ENCODE measurements at places on chromosomes 12 and 14. TPM values are rescaled to one million over a fixed set of nuclear protein-coding genes. Genes with fewer than 3 reads are reported as not detected.

RGS6 gene
- total RNA-seq = 1.4 TPM

GSC gene
- not detected for total RNA-seq

MYRFL gene
- not detected for total RNA-seq

RND1 gene
- 1.1 TPM for total RNA-seq

SIX6 gene
- total RNA-seq = not detected

ACSS3 gene
- not detected for total RNA-seq

SUSD6 gene
- total RNA-seq = 45.0 TPM

SYNDIG1L gene
- total RNA-seq = not detected

SARNP gene
- 87.5 TPM for total RNA-seq

ITFG2 gene
- 43.5 TPM for total RNA-seq

KLHL33 gene
- total RNA-seq = 0.15 TPM

- no peak for DNase-seq
Observed at GRCh38 chr12:48336564-48336963, 14.2 kb downstream of the ZNF641 start.

DNA sequence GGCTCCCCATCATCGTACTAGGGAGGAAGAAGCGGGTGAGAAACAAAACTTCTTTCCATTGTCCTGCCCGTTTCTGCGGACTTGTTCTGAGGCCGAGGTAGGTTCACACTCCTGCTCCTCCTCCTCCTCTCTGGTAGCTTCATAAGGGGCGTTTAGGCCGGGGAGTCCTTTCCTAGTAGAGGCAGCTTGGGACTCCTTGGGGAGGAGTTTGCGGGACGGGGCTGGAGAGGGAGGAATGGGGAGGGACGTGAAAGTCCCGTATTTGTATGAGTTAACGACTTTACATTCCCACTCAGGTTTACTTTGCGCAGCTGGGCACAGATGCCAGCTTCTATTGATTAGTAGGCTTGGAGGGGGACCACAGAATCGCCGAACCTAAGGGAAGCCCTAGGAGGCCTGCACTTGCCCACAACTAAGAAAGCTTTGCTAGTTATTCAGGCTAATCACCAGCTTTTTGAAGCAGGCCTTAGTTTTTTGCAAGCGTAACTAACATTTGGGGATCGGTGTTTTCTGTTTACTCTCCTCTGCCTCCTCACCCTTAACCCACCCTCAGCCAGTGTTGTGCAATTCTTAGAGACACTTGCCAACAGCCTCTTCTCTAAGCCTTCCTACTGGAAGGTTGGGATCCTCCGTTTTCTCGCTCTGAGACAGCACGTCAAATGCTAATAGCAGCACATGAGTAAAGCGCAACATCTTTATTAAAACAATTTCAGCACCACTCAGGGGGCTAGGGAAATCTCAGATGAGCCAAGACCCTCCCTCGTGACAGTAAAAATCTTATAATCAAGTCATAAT lies 499 bp downstream of the RNASE4 start:
- DNase-seq = peak; percentile 9

DNA sequence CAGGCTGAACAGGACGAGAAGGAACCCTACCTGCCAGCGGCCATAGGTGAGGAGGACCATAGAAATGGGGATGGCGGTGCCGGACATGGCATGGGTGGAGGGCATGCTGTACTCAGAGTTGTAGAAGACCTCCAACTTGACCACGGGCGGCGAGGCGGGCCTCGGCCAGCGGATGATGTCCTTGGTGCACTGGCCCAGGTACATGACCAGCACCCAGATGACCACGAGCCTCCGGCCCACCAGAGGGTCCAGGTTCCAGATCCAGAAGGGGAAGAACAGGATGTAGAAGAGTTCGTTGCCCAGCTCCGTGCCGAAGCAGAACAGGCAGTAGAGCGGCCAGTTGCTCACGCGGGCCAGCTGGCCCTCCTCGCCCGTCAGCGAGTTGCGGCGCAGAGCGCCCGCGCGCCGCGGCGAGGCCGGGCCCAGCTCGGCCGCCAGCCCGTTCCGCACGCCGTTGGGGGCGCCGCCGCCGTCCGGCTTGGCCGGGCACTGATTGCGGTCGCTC lies 582 bp downstream of the SGPP1 start:
- DNase-seq = peak; percentile 17

GRCh38 chr14:58829594-58829993 lies 191.8 kb downstream of the DACT1 start:
- DNase-seq = no peak

DNA sequence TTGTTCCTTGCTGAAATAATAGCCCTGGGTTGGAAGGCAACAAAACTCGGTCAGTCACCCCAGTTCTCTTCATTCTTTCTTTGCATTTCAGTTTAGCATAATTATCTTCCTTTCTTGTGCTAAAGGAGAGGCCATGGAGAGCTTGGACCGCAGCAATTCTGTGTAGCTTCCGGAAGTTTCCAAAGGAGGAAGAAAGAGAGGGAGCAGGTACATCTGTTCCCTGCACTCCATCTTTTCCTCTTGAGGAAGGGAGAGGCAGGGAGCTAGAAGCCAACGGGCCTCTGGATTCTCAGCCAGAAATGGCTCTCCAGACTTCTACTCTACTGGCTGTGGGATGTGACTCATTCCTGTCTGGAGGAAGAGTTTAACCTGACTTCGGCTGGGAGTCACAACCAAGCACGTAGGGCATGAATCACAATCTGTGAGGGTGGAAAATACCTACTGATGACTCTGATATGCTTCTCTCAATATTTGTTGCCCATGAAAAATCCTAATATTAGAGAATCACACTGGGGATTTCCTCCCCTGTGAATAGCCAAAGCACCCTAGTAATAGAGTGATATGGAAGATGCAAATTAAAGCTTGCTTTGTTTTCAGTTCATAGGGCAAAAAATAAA lies 17.0 kb downstream of the ANO6 start:
- no peak for DNase-seq

DNA sequence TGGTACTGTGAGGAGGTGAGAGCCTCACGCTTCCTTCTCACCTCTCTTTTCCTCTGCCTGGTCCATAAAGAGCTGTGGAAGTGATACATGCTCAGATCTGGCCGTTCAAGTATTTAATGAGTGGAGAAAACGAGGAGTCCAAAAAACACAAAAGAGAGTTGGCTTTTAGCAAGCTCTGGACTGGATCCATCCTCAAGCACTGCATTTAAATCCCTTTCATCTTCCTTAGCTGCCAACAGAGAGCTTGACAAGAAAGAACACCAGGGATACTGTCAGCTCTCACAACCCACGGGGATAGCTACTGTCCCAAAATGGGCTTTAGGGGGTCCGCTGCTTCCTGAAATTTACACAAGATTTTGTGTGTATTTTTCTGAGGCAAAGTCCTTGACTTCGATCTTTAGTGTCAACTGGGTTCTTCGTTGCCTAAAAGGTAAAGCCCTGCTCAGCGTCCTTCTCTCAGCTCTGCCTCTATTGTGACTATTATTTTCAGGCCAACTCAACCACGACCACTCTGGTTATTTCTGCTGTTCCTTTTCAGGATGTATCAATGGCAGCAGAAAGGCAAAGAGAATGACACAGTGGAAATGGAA lies 120.9 kb downstream of the TMTC1 start:
- DNase-seq = no peak

- no peak for DNase-seq
Observed at GRCh38 chr12:86929962-86930361, 673.8 kb upstream of the MGAT4C start.

- DNase-seq = no peak
Observed at GRCh38 chr12:27422697-27423096, 23.8 kb upstream of the SMCO2 start.

- no peak for DNase-seq
Observed at GRCh38 chr12:24109381-24110039, 160.0 kb upstream of the SOX5 start.

DNA sequence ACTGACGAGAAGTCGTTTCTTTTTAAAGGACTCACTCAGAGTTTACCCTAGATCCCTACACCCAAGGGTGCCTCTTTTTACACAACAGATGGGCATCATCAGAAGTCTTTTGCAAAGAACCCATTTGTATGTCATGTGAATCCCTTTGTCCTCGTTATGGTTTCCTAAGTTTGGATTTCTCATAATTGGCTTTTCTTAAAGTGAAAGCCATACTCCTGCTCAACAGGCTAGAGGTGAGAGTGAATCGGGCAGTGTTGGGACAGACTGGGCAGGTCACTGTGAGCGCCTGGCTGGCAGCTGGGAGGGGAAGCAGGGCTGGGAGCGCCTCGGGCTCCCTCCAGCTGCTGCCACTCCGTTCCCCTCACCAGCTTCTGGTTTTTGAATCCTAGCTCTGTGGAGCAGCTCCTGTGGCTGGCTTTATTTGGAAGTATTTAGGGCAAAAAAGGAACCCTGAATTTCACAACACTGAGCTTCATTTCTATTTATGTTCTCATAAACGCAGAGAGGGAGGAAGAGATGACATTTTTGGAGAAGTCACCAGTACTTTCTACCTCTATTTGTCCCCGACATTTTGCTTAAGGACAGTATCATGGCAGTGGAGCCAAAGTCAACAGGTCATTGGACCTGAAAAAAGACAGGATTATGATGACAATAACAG lies 63.8 kb upstream of the ACTN1 start:
- no peak for DNase-seq

- DNase-seq = no peak
Observed at GRCh38 chr12:41619705-41620104, 431.6 kb downstream of the PDZRN4 start.

DNA sequence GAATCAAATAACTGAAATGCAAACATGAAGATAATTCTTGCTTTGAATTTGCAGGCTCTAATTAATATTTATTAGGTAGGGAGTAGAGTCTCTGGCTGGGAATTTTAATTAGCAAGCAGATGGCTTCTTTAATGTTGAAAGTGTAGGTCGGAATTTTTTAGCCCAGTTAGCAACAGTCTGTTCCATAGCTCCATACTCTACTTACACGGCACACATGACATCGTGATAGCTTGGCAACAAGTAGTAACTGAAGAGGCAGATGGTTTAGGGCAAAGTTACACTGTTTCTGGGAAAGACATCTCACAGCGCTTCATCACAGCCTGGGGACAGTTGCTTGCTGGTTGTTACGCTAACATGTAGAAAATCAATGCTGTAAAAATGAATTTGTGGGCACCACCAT lies 710.7 kb downstream of the GALC start:
- DNase-seq = no peak

DNA sequence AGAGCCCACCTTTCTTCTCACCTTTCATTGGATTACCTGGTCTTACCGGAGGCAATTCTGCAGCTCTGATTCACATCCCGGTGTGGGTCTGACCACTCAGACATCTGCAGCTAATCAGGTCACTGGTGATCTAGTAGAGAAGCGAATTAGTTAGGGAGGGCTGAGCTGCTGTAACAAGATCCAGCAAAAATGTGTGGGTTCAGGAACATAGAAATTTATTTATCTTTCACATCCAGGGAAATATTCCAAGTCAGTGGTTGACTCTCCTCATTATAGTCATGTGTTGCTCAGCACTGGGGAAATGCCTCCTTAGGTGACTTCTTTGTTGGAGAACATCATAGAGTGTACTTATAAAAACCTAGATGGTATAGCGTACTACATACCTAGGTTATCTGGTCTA lies 218.7 kb upstream of the PELI2 start:
- DNase-seq = no peak

- no peak for DNase-seq
Observed at GRCh38 chr14:96940009-96940408, 142.8 kb downstream of the VRK1 start.

DNA sequence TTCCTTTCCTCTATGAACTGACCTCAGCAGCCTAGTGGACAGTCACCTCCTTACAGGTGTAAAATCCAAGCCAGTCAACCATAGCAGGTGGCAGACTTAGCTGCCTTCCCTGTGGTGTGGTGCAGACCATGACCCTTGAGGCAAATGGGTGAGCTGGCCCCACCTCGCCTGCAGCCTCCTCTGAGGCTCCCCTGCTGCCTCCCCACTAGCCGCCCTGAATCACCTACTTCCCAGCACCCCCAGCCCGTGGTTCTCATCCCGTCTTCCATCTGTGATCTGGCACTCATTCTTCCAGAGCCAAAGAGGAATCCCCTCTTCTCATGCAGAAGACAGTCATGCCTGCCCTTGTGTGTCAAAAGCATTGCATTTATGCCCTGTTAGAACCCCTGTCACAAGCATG lies 34.4 kb upstream of the TSPAN9 start:
- DNase-seq = no peak

DNA sequence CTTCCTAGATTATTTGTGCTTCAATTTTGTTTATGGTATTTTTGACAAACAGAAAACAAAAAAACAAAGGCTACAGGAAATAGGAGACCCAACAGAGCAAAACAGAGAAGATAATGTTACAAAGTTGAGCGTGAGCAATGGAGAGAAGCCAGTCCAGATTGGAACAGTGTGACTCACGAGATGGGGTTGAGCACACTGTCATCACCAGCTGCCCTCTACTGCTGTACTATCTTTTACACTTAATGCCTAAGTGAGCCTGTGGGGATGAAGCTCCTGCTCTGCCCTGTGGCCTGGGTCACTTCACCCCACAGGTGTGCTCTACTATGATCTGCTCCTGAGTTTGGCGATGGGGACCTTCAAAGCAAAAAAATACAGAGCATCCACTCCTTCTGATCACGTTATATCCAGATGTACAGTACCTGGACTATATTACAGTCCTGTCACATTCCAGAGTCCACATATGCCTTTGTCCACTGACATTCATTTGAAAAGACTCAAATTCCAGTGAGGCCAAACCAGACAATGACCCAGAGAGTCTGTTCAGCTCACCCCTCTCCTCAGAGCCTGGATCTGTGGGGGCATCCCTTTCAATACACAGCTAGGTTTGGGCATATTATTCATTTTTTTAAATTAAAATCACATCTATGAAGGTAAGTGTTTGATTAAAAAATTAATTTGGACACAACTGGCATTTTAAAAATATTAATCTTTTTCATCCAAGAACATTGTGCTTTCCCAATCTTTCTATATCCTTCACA lies 4.4 kb downstream of the IPO8 start:
- no peak for DNase-seq

- no peak for DNase-seq
Observed at GRCh38 chr12:11763760-11764520, 114.5 kb downstream of the ETV6 start.

DNA sequence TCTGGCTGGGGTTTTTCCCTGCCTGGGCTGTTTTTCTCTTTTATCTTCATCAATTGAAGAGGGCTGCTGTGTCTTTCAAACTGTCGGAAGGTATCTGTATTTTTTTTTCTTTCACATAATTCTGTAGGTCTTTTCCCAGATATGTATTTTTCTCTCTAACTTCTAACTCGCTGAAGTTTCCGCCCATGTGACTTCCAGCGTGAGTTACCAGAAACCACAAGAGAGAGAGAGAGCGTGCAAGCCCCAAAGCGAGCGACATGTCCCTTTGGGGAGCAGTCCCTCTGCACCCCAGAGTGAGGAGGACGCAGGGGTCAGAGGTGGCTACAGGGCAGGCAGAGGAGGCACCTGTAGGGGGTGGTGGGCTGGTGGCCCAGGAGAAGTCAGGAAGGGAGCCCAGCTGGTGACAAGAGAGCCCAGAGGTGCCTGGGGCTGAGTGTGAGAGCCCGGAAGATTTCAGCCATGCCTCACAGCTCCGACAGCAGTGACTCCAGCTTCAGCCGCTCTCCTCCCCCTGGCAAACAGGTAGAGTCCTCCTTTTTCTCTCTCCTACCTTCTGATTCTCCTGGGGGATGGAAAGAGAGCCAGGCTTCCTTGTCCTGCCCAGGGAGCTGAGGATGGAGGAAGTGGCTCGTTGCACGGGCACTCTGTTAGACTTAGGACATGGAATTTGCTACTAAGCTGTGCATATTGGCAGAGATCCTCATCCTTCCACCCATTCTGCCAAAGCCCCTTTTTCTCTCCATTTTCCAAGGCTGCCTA lies at the start of gene BATF:
Gene BATF, plus strand, starts transcription at position 246 of the 759 bp plus-strand sequence. Its CDS starts 214 bp downstream, at position 460.
- peak; percentile 88 for DNase-seq

- no peak for DNase-seq
Observed at GRCh38 chr14:89435492-89435891, 18.5 kb upstream of the FOXN3 start.
